ENCODE measurements at places on chromosomes 12 and 14.

- DNase-seq, result no peak
Measured at GRCh38 chr14:105385698-105386365, 12.5 kb upstream of the TEX22 start.

- peak; percentile 32 for DNase-seq
Measured at GRCh38 chr12:110102255-110102654, 21.9 kb upstream of the IFT81 start.

DNA sequence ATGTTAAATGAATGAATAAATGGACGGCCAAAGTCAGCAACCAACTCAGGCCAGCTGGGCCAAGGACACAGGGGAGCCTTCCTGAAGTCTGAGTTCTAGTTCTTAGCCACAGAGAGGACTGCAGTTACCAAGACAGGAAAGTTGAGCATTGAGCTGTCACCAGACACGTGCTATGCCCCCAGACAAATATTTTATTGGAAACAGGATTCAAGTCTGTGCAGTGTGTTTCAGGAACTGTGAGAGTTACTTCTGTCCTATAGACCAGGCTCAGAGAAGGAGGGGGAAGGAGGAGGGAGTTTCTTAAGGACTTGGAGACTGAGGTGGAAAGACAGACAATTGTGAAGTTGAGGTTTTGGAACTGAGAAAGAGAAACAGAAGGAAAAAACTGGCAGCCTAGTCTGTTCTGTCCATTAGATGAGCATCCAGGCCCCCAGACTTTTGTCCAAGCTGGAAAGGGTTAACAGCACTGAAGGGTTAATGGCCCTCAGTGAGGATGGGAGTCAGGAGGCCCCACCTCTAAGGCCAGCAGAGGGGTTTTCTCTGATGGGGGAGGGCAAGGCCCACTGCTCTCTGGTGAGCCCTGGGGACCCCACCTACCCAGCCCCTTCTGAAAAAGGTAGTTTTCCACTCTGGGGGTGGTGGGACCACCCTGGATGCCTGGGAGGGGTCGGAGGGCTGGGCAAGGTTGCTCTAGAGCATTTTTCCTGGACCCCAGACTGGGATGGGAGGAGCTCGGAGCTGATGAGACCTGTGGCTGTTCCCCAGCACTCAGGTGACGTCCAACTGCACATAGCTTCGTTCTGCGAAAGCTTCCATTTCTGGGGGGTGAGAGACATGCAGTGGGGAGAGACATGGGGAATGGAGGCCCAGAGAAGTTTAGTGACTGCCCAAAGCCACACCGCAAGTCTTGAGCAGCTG, 6.9 kb upstream of the CMKLR1 start:
- DNase-seq, result no peak

GRCh38 chr14:101630056-101630965, 69.0 kb downstream of the DIO3 start:
- DNase-seq, result no peak

DNA sequence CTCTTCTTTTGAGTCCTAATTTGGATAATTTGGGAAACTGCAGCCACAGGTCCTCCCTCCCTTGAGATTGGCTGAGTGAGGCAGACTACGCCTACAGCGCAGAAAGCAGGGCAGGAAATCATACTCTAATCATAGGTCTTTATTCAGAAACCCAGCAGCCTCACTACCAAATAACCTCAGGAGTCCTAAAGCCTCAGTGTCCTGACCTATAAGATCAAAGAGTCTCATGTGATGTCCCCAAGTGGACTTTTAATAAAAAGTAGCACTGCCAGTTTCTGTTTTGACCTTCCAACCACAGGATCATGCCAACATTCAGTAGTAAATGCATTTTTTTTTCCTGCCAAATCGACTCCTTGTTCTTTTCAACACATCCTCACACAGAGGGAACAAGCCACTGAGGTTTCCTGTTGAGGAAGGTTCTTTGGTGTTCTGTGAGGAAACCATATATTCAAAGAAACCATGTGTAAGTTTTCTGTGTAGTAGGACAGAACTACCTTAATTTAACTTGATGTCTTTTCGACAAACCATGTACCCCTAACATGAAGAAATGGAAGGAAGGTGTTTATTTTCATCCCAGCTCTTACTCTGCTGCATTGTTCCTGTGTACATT, 72.2 kb downstream of the VCPKMT start:
- no peak for DNase-seq

DNA sequence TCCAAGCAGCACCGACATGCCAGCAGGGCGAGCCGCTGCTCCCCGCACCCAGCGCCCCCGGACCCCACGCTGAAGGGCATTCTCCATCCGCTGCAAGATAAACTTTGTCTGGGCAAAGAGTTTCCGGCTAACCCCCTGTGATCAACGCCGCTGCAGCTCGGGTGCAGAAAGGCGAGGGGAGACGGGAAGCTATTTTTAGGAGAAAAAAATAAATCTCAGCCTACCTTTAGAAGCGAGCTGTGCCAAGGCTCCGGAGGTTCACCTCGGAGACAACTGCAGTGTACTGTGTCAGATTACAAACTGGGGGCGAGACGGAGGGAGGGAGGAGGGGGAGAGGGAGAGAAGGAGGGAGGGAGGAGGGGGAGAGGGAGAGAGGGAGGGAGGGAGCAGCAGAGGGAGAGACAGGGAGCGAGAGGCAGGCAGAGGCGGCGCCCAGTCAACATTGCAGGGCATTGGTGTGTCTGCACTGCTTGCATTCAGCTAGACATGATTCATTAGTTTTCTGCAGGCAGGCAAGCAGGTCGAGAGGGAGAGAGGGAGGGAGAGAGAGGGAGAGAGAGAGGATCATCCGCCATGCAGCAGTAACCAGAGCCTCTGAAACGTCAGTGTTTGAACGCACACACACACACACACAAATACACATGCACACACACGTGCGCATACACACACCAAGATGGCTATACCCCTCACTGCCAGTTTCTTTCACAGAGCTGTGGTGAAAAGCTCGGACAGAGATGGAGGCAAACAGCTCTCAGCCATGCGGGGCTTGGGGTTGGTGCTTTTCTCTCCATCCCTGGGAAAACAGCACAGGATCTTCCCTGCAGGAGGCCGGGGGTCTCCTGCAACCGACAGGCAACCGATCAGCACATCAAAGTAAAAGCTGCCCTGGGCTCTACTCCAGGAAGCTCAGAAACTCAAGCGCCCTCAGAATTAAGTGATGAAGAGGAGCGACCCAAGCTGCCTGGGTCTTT, at the start of gene RIMBP2:
Gene RIMBP2 (minus strand): TSS at position 302 of the 971 bp plus-strand sequence. CDS start 237,286 bp downstream, outside the sequence.
- DNase-seq, result no peak

- DNase-seq, result no peak
Measured at GRCh38 chr12:12432364-12432763, 75.5 kb downstream of the BORCS5 start.

DNA sequence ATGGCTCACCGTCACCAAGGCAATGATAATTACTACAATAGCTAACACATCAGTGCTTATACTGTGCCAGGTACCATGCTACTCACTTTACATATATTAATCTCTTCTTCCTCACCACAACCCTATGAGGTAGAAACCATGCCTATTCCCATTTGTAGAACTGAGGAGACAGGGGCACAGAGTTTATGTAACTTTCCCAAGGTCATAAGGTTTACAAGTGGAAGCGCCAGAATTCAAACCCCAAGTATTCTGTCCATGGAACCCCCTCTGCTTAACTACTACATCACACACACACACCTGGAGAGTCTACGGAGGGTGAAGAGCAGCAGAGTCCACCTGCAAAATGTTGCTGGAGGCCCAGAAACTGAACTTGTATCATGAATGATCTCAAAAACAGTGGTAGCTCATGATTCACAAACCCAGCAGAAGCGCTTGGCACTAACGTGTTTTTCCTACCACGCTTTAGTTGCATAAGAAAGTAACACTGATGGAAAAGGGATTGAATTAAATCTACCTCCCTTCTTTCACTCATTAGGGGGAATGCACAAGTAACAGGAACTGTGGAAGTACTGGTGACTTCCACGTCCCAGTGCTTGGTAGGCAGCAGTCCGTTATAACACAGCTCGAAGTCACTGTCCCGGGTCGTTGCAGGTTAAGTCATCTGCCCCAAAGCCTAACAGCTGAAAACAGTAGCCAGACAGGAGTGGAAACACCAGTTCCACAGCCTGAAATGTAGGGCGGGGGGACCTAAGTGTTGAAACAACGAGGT, 2.0 kb downstream of the ITPR2 start:
- DNase-seq, result no peak

DNA sequence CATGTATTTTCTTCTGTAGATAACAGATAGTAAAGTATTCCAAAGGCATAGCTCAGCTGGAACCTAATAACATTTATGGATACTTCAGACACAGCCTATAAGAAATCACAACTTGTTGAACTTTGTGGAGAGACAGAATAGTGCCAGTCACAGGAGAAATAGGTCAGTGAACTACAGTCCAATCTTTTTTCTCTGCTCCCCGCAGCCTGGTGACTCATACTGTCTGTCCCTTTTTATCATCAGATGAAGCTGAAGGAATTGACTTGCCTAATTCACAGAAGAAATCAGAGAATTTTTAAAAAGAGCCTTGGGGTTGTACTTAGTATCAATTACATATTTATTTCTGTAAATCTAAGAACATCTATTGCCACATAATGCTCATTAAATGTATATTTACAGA, 222.3 kb downstream of the ALG10 start:
- no peak for DNase-seq

DNA sequence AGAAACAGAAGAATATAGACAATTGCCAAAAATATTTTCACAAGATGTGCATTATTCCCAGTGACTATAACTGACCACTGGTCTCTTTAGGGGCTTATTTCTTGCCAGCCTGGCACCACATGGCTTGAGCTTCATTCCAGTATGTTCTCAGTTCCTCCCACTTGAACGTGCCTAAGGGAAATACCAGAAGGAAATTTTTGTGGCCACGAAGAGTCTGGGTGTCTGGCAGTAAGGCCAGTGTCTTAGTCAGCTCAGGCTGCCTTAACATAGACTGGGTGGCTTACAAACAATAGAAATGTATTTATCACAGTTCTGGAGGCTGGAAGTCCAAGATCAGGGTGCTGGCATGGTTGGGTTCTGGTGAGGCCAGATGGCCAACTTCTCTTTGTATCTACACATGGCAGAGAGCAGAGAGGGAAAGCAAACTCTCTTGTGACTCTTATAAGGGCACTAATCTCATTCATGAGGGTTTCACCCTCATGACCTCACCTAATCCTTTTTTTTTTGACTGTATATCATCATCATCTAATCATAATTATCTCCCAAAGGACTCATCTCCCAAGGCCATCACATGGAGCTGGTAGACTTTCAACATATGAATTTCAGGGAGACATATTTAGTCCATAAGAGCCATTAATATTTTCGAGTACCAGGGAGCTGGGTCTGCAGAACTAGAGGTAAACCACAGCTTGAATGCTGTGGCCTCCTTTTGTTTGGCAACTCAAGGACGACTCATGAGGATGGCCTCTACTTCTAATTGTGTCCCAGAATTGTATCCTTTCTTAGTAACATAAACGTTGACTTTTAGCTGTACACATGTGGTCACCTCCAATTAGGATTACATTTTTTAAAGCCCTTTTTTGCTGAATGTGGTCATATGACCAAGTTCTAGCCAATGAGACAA, 5.1 kb upstream of the SMOC1 start:
- DNase-seq, result no peak

GRCh38 chr14:88559852-88560251, 3.0 kb upstream of the ZC3H14 start:
- DNase-seq, result no peak

DNA sequence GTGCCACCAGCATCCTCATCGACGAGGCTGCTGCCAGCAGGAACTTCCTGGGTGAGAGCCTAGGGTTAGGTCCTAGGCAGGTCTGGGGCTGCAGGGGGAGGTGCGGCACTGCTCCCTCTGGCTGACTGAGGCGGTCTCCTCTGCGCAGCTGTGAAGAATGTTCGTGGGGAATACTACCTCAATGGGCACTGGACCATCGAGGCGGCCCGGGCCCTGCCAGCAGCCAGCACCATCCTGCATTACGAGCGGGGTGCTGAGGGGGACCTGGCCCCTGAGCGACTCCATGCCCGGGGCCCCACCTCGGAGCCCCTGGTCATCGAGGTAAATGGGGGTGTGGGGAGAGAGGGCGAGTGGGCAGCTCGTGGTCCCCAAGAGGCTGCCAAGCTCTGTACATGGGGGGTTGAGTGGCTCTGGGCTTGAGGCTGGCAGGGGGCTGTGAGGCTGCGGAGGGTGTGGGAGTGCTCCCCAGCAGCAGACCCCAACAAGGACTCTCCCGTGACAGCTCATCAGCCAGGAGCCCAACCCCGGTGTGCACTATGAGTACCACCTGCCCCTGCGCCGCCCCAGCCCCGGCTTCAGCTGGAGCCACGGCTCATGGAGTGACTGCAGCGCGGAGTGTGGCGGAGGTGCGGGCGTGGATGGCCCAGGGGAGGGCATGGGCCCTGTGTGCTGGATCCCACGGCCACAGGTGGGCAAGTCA, 14.4 kb downstream of the PAPLN start:
- no peak for DNase-seq

GRCh38 chr14:83294941-83295340, 1761.3 kb upstream of the SEL1L start:
- DNase-seq, result no peak

DNA sequence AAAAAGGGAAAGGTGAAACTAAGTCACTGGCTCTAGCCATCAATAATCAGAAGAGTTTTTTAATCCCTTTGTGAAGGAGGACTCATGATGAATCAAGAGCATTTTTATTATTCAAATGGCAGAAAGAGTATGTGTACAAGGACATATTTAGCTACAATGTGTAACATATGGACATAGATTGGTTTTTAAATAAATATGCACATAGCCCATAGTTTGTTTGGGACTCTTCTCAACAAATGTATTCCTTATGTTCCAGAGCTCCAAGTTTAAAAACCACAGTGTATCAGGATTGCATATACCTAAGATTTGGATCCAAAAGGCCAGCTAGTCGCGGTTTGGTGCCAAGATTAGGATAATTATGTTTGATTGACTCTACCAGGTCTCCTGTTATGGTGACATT, 104.2 kb downstream of the C12orf50 start:
- DNase-seq, result no peak

DNA sequence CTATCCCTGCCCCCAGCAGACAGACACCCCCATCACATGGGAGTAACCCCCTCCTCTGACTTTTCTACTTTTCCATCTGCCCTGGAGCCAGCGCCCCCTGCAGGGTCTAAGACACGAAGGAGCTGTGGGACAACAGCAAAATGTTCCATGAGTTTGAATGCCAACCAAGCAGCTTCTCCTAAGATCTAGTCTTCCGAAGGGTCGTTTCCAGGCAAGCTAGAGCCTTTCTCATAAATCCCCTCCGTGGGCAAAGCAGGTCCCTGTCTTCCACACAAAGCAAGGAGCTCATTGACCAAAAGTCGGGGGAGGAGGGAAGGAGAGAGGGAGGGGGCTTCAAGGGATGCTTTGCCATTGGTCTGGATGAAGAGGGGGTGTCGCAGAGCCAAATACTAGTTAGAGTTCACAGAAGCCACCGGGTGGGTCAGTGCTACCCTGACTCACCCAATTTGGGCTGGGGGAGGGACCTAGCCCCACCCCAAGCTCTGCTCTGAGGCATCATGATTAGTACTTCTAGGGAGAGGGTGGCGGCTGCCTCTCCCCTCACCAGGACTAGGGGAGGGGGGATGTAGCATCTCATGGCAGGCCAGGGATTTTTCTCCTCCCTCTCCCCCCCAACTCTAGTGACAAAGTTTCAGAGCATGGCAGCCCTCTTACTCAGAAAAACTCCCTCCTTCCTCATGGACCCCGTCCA, 1.6 kb downstream of the MSI1 start:
- no peak for DNase-seq
